Right renal cortex interstitium (tissue), 3 donors: ENCODE measurements at places on chromosomes 11 and 22. TPM values are rescaled to one million over a fixed set of nuclear protein-coding genes. Genes with fewer than 3 reads are reported as not detected.

FJX1 gene
- 16.7 TPM for polyA plus RNA-seq

MYRF gene
- polyA plus RNA-seq: 16.9 TPM

CARNS1 gene
- 1.5 TPM for polyA plus RNA-seq

PTGDR2 gene
- polyA plus RNA-seq: 0.08 TPM

LYVE1 gene
- polyA plus RNA-seq: 56.6 TPM

SSH3 gene
- 16.5 TPM for polyA plus RNA-seq

SEPTIN5 gene
- 32.6 TPM for polyA plus RNA-seq

ADAMTS15 gene
- 62.0 TPM for polyA plus RNA-seq

PHF21B gene
- polyA plus RNA-seq: 4.2 TPM

TUBA8 gene
- polyA plus RNA-seq: 1.9 TPM

VSIG10L2 gene
- polyA plus RNA-seq: not detected

RFPL1 gene
- polyA plus RNA-seq: 1.2 TPM

DERL3 gene
- 4.1 TPM for polyA plus RNA-seq

BEST1 gene
- polyA plus RNA-seq: 3.5 TPM

CASP1 gene
- 5.7 TPM for polyA plus RNA-seq

OR51B4 gene
- 0.22 TPM for polyA plus RNA-seq

HOATZ gene
- polyA plus RNA-seq: 0.13 TPM

NLRP6 gene
- 0.36 TPM for polyA plus RNA-seq

CHKA gene
- polyA plus RNA-seq: 33.2 TPM

CST6 gene
- not detected for polyA plus RNA-seq

MPEG1 gene
- polyA plus RNA-seq: 9.4 TPM

KCNE3 gene
- polyA plus RNA-seq: 26.6 TPM

KREMEN1 gene
- polyA plus RNA-seq: 21.4 TPM

PANX2 gene
- polyA plus RNA-seq: 1.1 TPM

TRIM48 gene
- not detected for polyA plus RNA-seq
